Glomerular endothelial cell (primary cell): ENCODE measurements at places on chromosomes 11 and 22.

- DNase-seq: no peak
These were observed 5.5 kb upstream of the P2RY6 start for GRCh38 chr11:73266646-73267020.

GRCh38 chr22:45442116-45442515 is 28.6 kb downstream of the RIBC2 start:
- no peak for DNase-seq

DNA sequence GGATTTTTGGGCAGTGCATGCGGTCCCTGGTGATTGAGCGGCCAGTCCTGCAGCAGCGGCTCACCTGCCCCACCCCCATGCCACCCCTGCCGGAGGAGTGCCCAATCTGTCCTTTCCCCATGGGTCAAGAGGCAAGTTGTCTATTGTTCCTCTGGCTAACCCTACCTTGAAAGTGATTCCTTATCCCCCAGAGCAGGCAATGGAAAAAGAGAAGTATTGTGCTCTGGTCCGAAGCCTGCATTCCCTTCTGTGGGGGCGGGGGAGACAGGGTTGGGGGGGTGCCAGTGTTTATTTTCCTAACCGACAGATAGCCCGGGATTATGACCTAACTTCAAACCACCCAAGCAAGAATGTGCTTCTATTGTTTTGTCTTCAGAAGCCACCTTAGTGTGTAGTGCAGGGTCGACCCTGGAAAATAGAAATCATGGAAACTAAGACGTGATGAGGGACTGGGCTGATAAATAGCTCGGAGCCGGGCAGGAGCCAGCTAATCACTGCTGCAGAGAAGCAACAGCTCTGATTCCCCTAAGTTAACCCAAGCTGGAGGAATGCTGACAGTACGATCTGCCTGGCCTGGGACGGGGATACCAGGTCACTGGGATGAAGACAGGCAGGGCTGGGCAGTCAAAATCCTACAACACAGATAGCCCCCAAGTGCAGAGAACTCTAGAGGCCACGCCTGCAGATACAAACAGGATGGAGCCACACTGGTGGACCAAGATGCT is 38.7 kb upstream of the ATXN10 start:
- no peak for DNase-seq

DNA sequence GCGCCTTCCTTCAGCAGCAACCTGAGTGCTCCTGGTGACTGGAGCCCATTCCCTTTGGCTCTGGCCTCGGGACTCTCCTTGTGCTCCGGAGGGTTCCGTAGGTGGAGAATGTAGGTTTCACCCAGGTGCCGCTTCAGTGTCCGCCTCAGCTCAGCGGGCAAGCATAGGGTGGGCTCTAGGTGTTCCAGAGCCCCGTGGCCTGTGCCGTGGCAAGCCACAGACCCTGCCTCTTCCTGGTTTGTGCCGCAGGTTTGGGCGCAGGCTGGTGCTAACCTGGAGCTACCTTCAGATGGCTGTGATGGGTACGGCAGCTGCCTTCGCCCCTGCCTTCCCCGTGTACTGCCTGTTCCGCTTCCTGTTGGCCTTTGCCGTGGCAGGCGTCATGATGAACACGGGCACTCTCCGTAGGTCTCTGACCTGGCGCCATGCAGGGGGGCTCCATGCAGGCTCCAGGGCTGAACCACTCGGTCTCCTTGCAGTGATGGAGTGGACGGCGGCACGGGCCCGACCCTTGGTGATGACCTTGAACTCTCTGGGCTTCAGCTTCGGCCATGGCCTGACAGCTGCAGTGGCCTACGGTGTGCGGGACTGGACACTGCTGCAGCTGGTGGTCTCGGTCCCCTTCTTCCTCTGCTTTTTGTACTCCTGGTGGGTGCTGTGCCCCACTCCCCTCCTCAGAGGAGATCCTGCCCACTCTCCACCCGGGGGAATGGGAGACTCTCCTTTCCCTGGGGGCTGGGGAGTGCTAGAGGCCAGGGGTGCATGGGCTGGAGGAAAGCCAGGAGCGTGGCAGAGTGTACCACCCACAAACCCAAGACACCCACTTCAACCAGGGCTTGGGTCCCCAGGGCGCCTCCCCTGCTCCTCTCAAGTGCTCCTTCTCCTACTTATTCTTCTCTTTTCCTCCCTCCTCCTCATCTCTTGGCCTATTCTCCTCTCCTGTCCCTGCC is 2.4 kb downstream of the SLC22A12 start:
- no peak for DNase-seq
